Left lung (tissue), 14 donors: ENCODE measurements at places on chromosomes 12 and 14. TPM values are rescaled to one million over a fixed set of nuclear protein-coding genes. Genes with fewer than 3 reads are reported as not detected.

RPGRIP1 gene
- polyA plus RNA-seq: 0.58 TPM

ATP5MC2 gene
- polyA plus RNA-seq: 609 TPM

SYNJ2BP gene
- 32.5 TPM for polyA plus RNA-seq

SMOC1 gene
- polyA plus RNA-seq: 1.4 TPM

GNB3 gene
- polyA plus RNA-seq: 5.4 TPM

LRRC10 gene
- not detected for polyA plus RNA-seq

IQSEC3 gene
- 4.6 TPM for polyA plus RNA-seq

CLEC4D gene
- 0.30 TPM for polyA plus RNA-seq

MYF6 gene
- polyA plus RNA-seq: 0.26 TPM

AMDHD1 gene
- polyA plus RNA-seq: 0.85 TPM

GRCh38 chr14:48805315-48805714, 780.9 kb downstream of the RPS29 start:
- no peak for DNase-seq

DNA sequence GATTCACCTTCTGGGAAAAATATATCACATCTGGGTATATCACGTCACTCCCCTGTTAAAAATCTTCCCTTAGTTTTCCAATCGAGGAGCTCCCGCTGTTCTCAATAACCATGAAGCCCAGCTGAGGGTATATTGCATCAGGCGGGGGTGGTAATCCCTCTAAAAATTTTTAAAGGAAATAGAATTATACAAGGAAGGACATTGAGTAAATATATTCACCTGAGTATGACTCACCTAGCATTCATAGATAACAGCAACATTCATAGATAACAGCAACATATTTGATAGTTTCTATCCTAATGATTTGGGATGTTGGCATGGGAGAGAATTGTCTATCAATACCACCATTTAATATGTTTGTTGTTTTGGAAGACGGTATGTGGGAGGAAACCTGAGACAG, 473.6 kb downstream of the RMST start:
- no peak for DNase-seq

- DNase-seq: no peak
These were observed 553 bp downstream of the CNPY2 start for GRCh38 chr12:56315249-56315621.

- DNase-seq: peak; percentile 24
These were observed 147.7 kb downstream of the KIF26A start for GRCh38 chr14:104286086-104286485.

DNA sequence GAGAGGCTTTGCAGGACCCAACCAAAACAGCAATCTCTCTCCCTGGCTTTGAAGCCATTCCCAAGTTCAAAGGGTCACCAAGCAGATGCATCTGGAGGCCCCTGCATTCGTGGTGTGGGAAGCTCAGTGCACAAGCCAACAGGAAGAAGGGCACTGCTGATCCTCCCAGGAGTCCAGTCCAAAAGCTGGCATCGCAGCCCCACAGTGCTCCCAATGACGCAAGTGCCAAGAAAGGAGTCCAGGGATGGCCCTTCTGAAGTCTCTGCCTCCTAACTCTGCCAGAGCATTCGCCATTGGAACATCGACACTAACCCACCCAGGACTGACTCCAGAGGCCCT, 25.1 kb downstream of the PXN start:
- DNase-seq: no peak

- peak; percentile 64 for DNase-seq
These were observed 19.8 kb downstream of the ZBTB42 start for GRCh38 chr14:104820669-104821228.

GRCh38 chr12:3655328-3655900, 97.5 kb downstream of the CRACR2A start:
- no peak for DNase-seq

DNA sequence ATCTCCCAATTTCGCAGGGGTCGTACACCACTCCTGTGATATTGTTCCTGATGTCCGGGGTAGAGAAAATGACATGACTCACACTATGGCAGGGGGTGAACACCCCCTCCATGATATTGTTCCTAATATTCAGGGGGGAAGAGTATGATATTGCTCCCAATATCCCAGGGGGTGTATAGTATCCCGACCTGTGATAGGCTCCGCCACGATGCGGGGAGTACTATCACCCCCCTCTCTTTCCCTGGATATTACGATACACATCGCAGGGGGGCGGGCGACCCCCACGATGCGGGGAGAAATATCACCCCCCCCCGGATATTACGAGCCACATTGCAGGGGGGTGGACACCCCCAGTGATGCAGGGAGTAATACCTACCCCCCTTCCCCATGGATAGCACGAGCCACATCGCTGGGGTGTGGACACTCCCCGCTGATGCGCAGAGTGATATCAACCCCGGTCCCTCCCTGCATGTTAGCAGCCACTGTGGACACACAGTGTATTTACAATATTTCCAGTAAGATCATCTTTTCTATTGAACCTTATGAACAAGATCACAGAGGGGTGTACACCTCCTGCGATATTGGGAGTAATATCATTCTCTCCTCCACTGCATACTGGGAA, 17.7 kb downstream of the SMIM41 start:
- DNase-seq: no peak

DNA sequence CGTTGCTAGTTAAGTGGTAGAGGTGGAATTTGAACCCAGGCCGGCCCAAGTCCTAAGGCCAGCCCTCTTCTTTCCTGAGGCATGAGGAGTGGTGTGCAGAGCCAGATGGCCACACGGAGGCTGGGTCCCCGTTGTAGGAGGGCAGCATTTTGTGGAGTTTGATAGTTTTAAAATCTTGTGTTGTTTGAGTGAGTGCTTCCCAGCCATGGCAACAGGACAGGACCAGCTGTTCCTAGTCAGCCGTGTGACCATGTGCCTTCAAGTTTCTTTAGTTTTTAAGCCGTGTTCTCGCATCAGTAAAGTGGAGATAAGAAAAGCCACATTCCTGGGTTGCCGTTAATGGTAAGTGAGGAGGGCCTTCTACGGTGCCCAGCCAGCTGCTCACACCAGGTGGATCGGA, 44.4 kb downstream of the UBE3B start:
- no peak for DNase-seq

DNA sequence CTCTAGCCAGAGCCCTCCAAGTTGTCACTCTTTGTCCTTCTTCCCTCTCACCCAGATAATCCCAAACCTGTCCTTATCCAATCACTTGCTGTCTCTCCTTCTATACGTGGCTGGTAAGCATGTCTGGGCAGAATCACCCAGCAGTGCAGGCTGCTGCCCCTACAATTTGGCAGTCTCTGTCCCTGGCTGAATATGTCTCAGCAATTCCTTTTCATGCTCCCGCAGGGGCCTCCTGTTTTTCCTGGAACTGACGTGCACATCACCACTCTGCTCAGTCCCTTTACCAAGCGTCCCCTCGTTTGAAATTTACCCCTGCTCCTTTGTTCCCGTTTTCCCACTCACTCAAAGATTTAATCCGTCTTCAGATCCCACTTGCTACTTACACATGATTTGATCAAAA, 80.0 kb downstream of the ST8SIA1 start:
- DNase-seq: no peak

DNA sequence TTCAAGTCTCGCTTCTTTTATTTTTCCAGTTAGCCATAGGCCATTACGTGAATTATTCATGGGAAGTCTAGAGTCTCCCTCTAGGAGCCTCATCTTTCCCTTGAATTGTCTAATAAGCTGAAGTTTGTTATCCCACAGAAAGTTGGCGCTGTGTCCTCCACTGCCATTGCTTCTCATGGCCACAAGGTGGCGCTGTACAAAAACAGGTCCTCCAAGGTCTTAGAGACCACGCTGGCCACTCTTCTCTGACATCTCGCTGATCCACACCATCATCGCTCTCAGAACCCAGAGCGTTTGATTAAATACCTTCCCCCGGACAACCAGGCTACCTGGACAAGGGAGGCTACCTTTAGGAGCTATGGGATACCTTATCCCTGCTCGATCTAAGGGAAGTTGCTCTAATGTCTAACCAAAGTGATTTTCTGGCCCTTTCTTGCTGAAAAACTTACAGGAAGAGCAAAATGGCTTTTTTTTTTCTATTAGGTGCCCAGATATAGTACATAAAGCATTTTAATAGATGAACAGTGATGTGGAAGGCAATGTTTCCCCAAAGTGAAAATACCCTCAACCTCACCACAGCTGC, 110.0 kb downstream of the CCDC60 start:
- DNase-seq: no peak

DNA sequence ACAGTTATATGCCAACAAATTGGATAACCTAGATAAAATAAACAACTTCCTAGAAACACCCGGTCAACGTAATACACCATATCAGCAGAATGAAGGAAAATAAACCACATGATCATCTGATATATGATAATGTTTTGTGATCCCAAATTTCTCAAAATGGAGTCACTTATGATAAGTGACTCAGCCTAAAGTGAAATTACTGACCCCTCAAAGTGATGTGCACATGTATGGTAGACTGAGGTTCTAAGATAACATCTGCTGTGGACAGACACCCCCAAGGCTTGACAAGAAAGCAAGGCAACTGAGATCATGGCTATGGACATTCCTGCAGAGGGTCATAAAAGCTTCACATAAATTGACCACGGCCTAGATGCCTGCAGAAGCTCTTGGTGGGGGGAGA, 105.1 kb upstream of the DCN start:
- DNase-seq: no peak

DNA sequence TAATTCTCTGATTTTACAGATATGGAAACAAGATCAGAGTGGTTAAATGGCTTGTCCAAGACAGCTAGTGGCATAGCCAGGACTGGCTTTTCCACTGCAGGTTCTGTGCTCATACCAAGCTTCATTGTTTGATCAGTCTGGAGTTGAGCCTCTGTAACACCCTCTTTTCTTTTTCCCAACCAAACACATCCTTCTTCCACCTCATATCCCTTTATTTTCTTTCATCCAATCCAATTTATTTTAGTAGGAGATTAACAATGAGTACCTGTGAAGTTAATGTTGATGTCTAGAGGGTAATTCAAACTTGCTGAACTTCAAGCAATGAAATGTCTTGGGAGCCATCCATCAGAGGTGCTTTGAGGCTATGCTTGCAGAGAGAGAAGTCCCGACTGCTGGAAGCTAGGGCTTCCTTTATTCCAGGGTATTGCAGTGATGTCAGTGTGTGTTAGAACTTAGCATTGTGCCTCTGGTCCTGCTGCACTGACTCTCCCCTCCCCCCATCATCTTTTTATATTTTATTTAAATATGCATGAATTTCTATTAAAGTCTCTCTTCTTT, 452.1 kb upstream of the PDE3A start:
- no peak for DNase-seq

- DNase-seq: no peak
These were observed 182.8 kb downstream of the ADGRD1 start for GRCh38 chr12:131136539-131136872.

- DNase-seq: no peak
These were observed 69.1 kb downstream of the VCPKMT start for GRCh38 chr14:50047274-50047676.

- no peak for DNase-seq
These were observed 13.7 kb downstream of the COL2A1 start for GRCh38 chr12:47990351-47991105.

GRCh38 chr12:115088328-115088994, 404.5 kb upstream of the TBX3 start:
- no peak for DNase-seq

GRCh38 chr12:30847259-30847658, 79.3 kb upstream of the TSPAN11 start:
- DNase-seq: no peak

GRCh38 chr12:109782326-109782703, 50.9 kb downstream of the TRPV4 start:
- no peak for DNase-seq

DNA sequence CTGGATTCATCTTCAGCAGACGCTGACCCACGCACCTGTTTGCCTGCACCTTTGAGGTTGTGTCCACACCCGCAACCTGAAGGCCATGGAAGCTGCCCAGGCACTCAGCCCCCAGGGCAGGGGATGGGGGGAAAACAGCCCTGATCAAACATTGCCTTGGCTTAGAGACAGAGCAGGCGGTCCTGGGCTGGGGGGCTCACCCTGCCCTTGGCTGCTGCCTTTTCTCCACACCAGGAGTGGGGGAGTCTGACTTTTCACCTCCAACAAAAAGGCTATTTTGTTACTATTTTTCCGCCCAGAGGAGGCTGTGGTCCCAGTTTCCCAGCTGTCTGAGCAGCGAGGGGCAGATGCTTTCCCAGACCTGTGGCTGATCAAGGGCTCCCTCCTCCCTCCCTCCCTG, 24.2 kb downstream of the BCL11B start:
- DNase-seq: no peak

DNA sequence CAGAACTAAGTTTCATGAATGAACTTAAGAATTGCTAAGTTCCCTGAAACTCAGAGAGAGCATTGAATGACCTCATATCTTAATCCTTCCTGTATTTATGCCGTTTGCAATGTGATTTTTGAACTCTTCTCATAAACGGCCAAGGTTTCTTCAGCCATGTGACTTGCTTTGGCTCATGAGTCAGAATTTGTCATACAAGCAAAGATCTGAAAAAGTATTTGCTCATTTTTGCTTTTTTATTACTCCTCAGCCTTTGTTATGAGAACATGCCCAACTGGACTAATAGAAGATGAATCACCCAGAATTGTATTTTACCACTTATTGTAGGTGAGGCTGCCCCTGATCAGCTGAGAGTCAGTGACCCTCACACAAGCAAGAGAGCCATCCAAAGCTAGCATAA, 693.8 kb downstream of the BCL11B start:
- no peak for DNase-seq

- DNase-seq: no peak
These were observed 341.3 kb downstream of the SLC16A7 start for GRCh38 chr12:59937148-59937547.

DNA sequence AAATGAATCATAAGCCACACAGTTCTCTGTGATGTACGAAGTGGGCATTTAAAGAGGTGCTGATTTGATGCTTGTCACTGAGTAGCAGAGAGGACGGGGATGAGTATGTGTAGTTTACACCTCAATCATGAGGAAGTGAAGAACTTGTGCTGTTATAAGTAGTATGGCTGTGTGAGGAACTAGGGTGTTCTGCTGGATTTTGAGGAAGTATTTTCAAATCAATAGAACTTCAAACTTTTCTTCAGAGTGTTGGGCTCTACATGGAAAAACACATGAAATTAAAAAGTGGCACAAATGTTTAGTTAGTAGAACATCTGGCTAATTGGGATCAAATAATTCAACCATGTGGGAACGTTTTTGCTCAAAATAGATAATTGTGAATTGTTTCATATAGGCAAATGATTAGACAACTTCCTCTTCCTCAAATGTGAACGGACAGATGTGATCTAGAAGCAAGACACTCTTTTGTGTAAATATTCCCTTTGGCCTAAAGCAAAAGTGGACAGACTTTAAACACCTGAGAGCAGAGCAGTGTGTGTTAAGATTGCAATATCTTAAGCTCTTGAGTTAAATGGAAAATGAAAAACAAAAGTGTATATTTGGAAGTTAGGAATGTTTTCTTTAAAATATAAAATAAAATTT, 168.5 kb downstream of the NAV3 start:
- no peak for DNase-seq

GRCh38 chr12:97637770-97638169, 175.2 kb downstream of the RMST start:
- no peak for DNase-seq

- no peak for DNase-seq
These were observed 3.8 kb downstream of the BCDIN3D start for GRCh38 chr12:49838973-49839633.
